ENCODE measurements at places on chromosomes 11 and 22.

DNA sequence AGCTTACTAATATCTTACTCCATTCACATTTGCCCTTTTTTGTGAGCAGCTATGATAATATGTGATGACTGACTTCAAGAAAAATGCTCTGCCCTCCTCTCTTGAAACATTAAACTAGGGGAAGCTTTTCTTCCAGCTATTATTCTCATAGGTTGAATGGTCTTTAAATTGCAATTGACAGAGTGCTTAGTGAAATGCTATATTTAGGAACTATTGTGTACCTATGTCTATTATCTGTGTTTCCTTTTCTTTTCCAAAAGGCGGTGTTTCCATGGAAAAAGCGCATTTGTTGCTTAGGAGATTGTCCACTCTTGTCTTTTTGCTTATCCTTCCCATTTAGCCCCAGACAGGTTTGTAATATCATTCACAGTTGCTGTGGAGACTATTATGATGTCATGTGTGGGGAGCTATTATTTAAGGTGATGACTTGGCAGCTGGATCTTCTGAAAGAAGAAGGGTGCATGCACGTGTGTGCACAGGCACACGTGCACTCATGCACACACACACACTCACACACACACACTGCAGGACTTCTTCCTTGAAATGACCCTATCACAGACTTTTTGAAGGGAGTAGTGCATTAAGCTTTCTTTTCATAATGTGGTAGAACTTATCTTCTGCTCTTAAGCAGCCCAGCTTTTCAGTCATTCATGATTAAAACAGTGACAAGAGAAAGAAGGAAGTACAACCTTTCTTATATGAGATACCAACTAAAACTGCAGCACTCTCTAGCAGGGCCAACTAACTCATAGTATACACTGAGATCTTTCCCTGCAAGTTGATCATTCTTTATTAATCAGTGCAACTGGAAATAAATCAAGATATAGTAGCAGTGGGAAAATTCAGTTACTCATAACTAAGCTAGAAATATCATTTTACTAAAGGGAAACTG lies 340.8 kb upstream of the MTNR1B start:
- no peak for DNase-seq

DNA sequence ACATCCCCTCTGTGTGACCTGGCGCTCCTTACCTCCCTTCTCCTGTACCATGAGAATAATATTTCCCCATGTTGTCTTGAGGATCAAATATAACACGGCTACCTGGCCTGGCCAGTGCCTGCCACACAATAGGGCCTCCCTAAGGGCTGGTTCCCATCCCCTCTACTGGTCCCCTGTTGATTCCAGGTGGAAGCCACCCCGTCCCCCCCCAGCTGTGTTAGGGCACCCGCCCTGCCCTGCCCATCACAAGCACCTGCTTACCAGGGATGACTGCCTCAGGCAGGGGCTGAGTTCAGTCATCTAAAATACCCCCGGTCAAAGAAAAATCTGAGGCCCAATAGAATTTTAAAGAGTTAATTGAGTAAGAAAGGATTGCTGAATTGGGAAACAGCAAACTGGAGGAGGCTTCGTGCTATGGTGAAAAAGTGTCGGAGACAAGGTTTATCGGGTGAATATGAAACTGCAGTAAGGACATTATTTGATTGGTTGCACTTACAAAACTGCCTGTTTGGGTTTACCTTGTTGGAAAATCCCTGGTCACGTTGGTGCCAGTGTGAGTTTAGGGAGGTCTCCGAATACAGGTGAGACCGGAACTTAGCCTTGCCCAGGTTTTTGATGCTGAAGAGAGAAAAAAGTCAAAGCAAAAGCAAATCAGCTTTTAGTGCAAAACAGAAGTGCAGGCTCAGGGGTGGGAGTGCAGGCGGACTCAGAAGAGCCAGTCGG lies 5.2 kb downstream of the APOL1 start:
- no peak for DNase-seq

DNA sequence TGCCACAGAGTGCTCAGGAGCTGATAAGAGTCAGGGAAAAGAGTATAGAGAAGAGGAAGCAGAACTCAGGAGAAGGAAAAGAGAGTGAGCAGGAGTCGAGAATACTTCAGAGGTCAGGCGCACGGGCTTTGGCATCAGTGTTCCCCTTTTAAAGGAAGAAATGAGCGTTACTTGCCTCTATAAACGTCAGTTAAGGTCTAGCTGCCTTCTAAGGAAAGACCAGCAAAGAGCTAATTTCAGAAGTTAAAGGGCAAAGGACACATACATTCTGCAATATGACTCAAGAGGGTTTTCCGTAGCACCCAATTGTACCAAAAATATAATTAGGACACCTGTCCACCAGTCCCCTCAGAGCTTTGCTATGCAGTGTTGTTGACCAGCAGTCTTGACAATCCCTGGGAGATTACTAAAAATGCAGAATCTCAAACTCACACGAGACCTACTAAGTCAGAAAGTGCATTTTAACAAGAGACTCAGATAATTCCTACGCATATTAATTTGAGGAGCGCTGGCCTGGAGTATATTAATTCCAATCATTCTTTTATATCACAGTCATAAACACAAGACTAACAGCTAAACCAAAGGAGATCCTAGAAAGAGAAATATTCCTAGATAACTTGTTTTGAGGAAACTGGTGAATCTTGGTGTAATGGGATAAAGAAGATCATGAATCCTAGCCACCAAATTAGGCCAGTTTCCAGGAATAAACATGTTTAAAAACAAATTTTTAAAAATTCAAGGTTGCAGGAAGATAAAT lies 249.0 kb downstream of the CADM1 start:
- no peak for DNase-seq

- no peak for DNase-seq
Observed at GRCh38 chr11:11612439-11612838, 9.4 kb downstream of the GALNT18 start.

Data from CD4-positive, CD25-positive, alpha-beta regulatory T cell (primary cell).